Epithelial cell of proximal tubule (primary cell): ENCODE measurements at places on chromosomes 4 and X. TPM values are rescaled to one million over a fixed set of nuclear protein-coding genes. Genes with fewer than 3 reads are reported as not detected.

Gene NPY1R
- total RNA-seq: 0.40 and 3.3 TPM in 2 replicates

Gene AR
- 0.40 TPM in 1 of 2 replicates, not detected in the other for total RNA-seq

Gene USP27X
- total RNA-seq: 1.8 and 2.7 TPM in 2 replicates

Gene TMSB15B
- total RNA-seq: 13.9 and 32.8 TPM in 2 replicates

Gene CXCL5
- total RNA-seq: 32.3 and 79.5 TPM in 2 replicates

Gene GYG2
- total RNA-seq: 0.75 and 1.0 TPM in 2 replicates

Gene STS
- total RNA-seq: 1.6 and 2.2 TPM in 2 replicates

Gene GPRASP2
- total RNA-seq: 5.9 and 6.8 TPM in 2 replicates

Gene ASMT
- not detected in 2 replicates for total RNA-seq

Gene ANOS1
- 1.3 and 2.3 TPM in 2 replicates for total RNA-seq

Gene FATE1
- not detected in 2 replicates for total RNA-seq

Gene CCDC110
- total RNA-seq: 0.07 and 0.46 TPM in 2 replicates

Gene FAM47A
- not detected in 2 replicates for total RNA-seq

Gene ZDHHC15
- 0.29 and 1.1 TPM in 2 replicates for total RNA-seq

Gene DOCK11
- 4.3 TPM in 2 replicates for total RNA-seq

Gene YIPF7
- total RNA-seq: not detected in 2 replicates

Gene CPE
- 10.6 and 10.7 TPM in 2 replicates for total RNA-seq

Gene NLRP2B
- not detected in 2 replicates for total RNA-seq

Gene WNK3
- 1.4 and 2.6 TPM in 2 replicates for total RNA-seq

Gene SPATA4
- not detected in 2 replicates for total RNA-seq
